Dermis blood vessel endothelial cell (primary cell): ENCODE measurements at places on chromosomes 13 and 19.

GRCh38 chr19:47096100-47096704, 17.4 kb downstream of the ZC3H4 start:
- no peak for DNase-seq

- no peak for DNase-seq
Observed at GRCh38 chr13:23081901-23082300, 98.9 kb upstream of the SGCG start.

- no peak for DNase-seq
Observed at GRCh38 chr13:61339054-61339621, 76.5 kb downstream of the PCDH20 start.

- no peak for DNase-seq
Observed at GRCh38 chr13:98436233-98436910, 140.5 kb downstream of the STK24 start.

DNA sequence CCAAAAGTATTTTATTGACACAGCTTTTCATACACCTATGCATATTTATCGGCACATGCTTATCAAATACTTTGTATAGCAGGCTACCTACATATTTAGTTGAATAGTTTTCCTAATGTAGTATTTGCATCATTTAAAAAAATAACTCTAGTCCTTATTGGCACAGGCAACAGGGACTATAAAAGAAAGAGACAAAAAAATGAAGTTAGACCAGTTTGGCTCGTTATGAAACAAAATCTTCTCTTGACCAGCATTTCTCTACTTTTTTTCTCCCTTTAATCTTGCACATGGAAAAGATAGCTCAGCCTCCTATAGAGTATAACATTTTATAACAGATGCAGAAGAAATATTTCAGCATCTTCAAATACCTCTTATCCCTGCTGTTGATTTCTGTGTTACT, 794.8 kb upstream of the MIR17HG start:
- DNase-seq, result no peak

DNA sequence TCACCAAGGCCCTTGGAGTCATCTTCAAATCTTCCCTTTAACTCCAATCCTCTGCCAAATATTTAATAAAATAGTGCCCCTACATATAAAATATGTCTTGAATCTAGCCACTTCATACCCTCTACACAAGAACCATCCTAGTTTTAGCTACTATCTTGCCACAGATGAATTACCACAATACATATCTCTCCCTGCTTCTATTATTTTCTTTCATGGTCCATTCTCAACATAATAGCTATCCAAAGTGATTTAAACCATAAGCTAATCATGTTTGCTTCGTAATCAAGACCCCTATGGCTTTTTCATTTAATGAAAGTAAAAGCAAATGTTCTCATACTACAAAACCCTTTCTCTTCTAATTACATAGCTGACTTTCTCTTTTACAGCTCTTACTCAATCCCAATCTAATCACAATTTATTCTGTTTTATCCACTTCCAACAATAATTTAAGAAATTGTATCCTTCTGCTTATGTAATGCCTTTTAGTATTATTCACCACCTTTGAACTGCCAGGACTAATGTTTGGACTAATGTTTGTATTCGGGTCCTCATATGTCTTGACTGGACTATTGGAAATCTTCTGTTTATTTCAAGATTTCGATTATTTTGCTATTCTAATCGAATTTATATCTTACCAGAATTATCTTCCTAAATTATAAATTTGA, 412.0 kb downstream of the SLITRK1 start:
- DNase-seq, result no peak

GRCh38 chr19:41929536-41930071, 1.4 kb upstream of the ERFL start:
- DNase-seq, result no peak

- DNase-seq, result no peak
Observed at GRCh38 chr19:2111886-2112285, 15.2 kb downstream of the IZUMO4 start.

DNA sequence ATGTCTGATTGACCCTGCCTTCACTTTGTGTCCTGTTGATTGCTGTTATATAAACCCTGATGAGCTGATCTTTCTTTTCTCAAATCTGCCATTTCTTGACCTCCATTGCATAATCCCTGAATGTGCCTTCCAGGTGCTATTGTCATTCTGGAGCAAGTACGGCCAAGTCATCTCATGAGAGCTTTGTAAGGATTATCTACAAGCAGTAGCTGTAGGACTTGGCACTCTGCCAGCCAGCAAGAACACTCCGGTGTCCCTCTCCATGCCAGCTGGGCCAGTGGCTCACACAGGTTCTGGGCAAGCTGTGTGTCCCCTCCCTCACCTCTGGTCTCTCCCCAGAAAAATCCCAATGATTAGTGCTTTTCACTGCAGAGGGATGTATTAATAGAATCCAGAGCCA, 348.1 kb downstream of the FOXO1 start:
- DNase-seq, result peak; percentile 71

- no peak for DNase-seq
Observed at GRCh38 chr19:5030136-5030820, 61.4 kb downstream of the KDM4B start.

DNA sequence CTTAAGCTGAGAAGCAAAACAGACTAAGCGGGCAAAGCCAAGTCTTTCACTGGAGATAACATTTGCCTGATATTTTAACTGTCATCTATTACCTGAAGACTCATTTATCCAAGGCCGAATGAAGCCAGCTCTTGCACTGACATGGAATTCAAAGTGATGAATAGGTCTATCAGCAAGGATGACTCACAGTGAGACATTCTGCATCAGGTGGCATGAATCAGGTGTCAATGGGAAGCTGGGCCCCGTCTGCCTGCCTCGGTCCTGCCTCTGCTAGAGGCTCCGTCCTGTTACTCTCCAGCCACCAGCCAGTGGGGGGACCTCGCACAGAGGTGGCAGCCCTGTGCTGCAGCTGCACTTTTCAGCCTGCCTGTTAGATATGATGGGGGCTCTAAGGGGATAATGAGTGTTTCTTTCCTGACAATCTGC, 23.5 kb downstream of the STARD13 start:
- peak; percentile 58 for DNase-seq

GRCh38 chr19:51971624-51972023, 15.0 kb downstream of the ZNF350 start:
- peak; percentile 19 for DNase-seq

DNA sequence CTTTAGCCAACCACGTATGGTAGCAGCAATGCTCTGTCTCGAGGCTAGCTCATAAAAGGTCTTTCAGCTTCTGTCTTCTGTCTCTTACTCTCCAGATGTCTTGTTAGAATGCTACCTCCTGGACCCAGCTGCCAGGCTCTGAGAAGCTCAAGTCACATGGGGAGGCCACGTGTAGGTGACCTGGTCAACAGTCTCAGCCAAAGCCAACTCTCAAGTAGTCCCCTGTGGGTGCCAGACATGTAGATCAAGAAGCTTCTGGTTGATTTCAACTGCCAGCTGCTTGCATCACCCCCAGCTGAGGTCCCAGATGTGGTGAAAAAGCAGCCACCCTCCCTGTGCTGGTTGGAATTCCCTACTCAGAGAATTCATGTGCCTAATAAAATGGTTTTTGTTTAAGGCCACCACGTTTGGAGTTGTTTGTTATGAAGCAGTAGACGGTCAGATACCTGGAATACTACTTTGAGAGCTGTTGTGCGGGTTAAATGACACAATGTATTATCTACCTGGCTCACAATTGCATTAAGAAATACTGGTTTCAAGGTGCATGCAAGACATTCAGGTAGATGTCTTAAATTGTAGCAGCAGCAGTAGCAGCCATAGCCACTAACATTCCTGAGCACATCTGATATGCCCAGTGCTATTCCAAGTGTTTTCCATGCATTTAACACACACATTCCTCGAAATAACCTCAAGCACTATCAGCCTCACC, 131.0 kb upstream of the RFC3 start:
- no peak for DNase-seq

DNA sequence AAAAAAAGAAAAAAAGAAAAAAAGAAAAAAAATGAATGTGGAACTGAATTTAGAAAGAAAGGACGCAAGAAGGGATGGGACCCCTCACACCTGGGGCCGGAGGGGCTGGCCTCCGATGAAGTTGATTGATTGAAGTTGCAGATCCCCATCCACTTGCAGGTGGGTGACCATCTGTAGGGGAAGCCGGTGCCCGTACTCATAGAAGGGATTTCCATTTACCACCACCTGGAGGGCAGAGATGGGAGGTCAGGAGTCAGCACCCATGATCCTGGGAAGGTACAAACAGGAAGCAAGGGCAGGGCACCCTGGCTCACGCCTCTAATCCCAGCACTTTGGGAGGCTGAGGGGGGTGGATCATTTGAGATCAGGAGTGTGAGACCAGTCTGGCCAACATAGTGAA, 6.4 kb downstream of the LGALS4 start:
- DNase-seq, result no peak

DNA sequence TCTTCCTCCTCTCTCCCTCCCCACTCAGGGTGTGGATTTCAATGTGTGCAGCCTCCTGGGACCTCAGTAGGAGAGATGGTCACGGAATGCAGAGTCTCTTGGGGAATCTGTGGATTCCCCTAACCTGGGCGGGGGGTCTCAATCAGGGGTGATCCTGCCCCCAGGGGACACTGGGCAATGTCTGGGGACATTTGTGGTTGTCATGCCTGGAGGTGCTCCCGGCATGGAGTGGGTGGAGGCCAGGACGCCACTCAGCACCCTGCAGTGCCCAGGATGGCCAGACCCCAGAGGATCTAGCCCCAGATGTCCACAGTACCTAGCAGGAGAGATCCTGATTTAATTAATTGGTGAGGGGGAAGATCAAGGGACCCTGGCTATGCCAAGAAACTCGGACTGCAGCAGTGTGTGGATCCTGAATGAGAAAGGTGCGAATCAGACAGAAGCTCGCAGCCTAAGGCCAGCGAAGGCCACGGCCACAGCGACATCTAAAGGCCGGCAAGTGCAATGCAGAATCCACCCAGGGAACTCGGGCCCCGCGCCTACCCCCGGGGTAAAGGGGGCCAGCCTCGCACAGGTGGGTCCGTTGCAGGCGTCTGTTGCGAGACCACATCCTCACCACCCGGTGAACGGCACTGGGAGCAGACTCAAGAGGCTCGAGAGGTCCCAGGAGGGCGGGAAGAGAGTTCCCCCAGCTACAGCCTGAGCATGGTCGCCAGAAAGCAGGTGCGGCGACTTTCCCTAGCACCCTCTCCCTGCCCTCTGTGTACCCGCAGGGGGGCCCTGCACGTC, 88.8 kb downstream of the GNG7 start:
- peak; percentile 69 for DNase-seq

GRCh38 chr19:49973987-49974386, 13.0 kb upstream of the SIGLEC11 start:
- DNase-seq, result no peak

- DNase-seq, result no peak
Observed at GRCh38 chr19:18290302-18291018, 9.0 kb upstream of the JUND start.

DNA sequence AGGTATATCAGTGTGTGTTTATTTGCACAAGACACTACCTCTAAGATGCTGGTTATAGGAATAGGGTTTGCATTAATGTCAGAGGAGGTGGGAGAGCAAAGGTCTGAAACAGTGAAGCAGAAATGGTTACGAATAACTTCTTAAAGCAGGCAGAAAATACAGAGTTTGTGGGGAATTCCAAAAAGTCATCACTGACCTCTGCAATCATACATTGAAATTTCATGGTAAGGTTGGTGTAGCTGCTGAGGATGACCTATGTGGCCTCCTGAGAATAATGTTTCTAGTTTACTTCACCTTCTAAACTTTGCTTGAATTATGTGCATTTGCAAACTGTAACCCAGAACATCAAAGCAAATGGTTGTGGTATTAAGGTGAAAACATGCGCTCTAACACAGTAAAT, 280.1 kb downstream of the PCDH20 start:
- no peak for DNase-seq

DNA sequence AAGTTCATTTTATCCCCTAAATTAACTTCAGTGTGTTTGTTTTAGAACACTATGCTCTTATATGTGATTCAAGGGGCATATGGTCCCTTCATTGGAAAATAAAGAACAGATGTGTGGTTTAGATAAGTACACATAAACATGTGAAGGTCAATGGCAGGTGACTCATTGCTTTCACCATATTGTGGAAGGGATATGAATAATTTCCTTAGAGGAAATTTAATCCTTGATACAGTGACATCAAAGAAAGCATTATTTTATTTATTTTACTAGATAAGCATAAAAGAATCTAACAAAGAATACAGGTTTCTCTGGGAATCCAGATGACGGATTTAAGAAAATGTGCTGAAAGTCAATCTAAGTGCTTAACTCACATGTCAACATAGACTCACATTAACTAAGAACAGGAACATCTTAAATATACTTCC, 373.5 kb downstream of the KCTD12 start:
- DNase-seq, result peak; percentile 98

- no peak for DNase-seq
Observed at GRCh38 chr13:34640993-34641330, 301.1 kb upstream of the NBEA start.

DNA sequence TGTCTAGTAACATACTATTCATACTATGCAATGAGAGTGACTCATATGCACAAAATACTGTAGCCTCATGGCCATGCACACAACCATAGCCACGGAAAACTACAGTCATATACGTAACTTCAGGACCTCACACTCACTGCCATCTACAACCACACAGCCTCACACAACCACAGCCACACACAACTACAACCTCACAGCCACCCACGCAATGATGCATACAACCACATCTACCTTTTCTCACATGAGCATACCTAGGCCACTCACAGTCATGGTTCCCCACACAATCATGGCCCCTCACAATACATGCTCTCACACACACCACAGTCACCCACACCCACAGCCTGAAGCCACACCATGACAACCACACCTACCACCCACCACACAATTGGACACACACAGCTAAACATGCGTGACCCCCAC, 8.7 kb upstream of the TNFSF14 start:
- DNase-seq, result no peak

DNA sequence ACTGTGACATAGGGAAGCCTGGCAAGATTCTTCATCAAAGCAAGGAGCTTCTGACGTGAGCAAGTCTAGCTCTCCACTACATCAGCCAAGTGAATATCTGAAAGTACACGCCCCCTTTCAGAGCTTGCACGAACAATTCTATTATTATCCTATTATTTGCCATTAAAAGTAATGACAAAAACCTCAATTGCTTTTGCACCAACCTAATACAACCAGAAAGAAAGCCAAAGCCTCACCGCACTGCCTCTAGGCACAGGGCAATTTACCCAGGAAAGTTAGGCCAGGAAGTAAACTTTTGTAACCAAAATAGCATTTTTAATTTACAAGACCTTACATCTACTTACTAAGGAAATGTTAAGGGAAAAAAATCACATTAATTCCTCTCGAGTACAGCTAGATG, 41.2 kb downstream of the LATS2 start:
- no peak for DNase-seq

- no peak for DNase-seq
Observed at GRCh38 chr13:35198613-35199200, 256.6 kb downstream of the NBEA start.
